Urinary bladder (tissue), 4 donors: ENCODE measurements at places on chromosomes 4 and X. TPM values are rescaled to one million over a fixed set of nuclear protein-coding genes. Genes with fewer than 3 reads are reported as not detected.

- no peak for DNase-seq
Observed at GRCh38 chr4:101284546-101284945, 62.8 kb downstream of the PPP3CA start.

The VCX gene
- not detected for total RNA-seq

DNA sequence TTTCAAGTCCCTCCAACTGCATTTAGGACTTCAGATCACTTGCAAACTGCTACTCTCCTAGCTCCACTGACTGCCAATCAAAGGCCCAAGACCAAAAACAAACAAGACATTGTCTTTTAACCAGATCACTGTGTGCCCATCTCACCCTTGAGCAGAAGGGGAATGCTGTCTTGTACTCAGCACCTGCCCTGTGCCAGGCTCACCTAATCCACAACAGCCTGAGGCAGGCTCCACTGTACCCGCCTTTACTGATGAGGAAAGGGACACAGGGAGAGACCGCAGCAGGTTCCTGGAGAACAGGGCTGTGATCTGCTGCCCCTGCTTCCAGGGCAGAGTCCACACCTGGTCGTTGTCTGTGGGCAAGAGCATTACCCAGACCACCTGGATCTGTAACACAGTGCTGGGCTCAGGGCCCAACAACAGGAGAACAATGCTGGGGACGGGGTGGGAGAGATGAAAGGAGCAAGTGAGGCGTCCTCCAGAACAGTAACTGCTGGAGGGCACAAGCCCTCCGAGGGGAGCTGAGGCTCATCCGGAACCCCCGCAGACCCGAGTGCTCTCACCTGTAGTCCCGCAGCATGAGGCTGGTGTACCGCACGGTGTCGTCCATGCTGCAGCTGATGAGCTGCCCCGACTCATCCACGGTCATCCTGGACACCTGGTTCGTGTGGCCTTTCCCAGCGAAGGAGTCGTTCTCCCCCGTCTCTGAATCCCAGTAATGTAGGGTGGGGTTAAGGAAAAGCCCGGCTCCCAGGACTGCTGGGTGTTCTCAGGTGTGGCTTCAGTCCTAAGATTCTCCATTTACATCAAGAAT, 33.9 kb downstream of the WDR1 start:
- no peak for DNase-seq

GRCh38 chr4:109760682-109761081, 30.8 kb upstream of the PLA2G12A start:
- DNase-seq = no peak

GRCh38 chrX:53004038-53004437, 44.6 kb upstream of the GPR173 start:
- no peak for DNase-seq

The TLR3 gene
- 20.4 TPM for total RNA-seq

DNA sequence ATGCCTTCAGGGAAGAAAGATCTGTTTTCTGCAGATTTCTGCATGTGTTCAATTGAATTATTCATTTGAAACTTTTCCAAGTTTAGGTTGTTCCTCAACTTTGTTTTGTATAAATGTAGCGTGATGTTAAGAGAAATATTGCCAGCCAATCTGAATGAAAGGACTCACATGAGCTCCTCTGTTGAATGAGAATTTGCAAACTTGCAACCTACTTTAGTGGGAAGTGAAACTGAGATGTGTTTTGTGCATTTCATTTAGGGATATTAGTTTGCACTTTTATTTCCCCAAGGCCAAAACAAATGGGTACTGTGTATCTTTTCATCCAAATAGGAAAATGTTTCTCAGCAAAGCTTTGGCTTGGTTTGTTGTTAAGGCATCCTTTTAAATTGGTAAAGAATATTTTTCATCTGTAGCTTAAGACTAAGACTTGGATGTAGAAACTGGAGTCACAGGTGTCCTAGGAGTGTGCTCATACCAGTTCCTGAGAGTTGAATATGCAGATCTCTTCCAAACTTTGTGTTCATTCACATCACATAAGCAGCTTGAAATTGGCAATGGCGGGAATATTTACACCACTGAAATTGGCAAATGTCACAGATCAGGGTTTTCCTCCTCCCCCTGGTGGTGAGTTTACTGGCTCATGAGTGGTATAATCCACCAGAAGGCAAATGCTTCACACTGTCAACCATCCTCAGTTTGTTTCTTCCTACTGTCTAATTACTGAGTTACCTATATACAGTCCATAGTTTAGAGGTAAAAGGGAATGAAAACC, 193.6 kb upstream of the BANK1 start:
- DNase-seq = no peak

GRCh38 chr4:74018771-74019170, 19.7 kb downstream of the CXCL3 start:
- DNase-seq = no peak

The HEPH gene
- 48.4 TPM for total RNA-seq

GRCh38 chrX:130715299-130715698, 187.7 kb downstream of the ENOX2 start:
- DNase-seq = no peak

The SPANXB1 gene
- not detected for total RNA-seq

The GABRB1 gene
- total RNA-seq = 0.79 TPM

- DNase-seq = no peak
Observed at GRCh38 chr4:23654791-23655190, 235.1 kb downstream of the PPARGC1A start.

DNA sequence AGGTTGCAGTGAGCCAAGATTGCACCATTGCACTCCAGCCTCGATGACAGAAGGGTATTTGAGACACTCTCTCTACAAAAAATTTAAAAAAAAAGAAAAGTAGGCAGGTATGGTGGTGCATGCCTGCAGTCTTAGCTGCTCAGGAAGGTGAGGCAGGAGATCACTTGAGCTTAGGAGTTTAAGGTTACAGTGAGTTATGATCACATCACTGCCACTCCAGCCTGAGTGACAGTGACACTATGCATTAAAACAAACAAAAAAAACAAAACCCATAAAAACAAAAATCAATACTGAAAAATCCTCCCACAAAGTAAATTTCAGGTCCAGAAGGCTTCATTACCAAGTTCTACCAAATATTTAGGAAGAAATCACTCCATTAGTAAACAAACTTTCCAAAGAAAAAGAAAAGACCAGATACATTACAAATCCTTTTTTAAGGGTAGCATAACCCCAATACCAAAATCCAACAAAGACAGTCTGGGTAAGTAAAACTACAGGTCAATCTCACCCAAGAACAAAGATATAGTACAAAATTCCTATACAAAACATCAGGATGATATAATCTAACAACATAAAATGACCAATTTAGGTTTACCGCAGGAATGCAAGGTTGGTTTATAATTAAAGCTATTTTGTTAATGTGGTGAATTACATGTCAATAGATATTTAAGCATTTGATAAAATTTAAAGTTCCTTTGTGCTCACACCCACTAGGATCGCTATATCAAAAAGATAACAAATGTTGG, 11.7 kb downstream of the NELFA start:
- DNase-seq = no peak

DNA sequence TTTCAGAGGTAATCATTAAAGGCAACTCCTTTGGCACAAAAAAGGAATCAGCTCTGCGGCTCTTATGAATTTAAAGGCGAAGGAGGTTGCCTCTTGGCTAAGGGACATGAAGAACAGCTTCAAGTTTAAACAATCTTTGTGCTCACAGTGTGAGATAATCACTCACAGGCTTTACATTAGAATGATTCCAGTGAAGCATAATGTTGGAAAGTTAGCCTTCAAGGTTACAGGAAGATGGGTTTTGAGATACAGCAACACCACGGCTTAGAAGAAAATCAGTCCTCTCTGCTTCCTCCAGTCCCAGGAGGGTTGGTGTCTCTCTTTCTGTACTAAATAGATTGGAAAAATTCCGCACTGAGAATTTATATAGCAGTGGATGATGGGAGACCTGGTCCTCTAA, 11.6 kb upstream of the SCD5 start:
- no peak for DNase-seq

- no peak for DNase-seq
Observed at GRCh38 chrX:43559644-43560043, 96.5 kb upstream of the MAOA start.

The FRMD7 gene
- 0.48 TPM for total RNA-seq

The MAGEA1 gene
- not detected for total RNA-seq

DNA sequence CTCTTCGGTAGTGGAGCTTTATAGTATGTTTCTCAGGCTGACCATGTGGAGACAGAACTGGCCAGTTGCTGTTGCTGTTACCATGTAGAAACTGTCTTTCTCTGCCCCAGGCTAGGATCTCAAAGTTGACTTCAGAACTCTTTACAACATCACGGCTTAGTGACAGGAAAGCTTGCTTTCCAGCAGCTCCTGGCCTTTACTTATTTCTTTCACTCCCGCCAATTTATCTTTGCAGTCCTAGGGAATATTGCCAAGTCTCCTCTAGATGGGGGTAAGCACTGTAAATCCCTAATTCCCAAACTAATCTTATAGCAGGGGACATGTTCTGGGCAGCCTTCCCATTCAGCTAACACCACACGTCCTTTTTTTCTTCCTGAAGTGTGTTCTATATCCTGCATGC, 631.6 kb downstream of the SPRY1 start:
- DNase-seq = no peak

DNA sequence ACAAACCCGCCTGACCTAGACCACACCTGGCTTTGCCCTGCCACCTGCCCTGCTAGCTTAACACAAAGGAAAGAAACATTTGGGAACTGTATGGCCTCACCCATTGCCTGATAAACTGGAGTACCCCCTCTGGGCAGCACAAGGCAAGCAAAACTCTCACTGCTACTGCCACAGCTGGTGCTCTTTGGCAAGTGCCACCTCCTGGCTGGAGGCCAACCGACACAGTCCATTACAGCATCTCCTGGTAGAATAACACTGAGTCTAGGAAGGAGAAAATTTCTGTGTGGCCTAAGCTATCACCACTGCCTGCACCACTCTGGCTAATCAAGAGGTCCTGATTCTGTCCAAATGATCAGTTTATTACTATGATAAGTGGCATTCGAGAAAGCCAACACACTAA, 18.9 kb upstream of the SPANXN3 start:
- no peak for DNase-seq

- DNase-seq = no peak
Observed at GRCh38 chrX:6464726-6465125, 70.2 kb downstream of the VCX3A start.

DNA sequence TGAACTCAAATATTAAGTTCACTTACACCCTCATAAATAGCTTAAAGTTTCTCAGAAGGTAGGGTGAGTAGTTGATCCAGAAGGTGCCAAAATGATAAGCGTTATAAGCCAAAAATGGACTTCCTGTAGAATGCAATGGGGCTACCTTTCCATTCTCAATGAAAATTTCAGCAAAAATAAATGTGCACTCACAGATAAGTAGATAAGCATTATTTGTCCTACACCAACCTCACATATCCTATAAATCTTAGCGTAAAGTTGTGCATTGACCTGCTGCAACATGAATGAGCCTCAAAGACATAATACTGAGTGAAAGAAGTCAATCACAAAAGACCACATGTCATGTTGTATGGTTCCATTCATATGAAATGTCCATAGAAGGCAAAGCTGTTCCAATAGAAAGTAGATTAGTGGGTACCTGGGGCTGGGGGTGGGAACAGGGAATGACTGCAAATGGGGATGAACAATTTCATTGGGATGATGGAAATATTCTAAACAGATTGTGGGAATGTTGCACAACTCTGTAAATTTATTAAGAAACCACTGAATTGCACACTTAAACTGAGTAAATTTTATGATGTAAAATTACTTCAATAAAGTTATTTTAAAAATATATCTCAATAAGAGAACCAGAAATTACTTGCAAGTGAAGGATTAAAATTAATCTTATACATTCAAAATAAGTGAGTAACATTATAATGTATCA, 100.9 kb downstream of the AMELX start:
- DNase-seq = no peak
